Stimulated activated CD4-positive, alpha-beta T cell treated with anti-CD3 and anti-CD28 coated beads, Interleukin-12 subunit alpha, Interleukin-12 subunit beta, amount 100 ng/mL, for 4 hours (primary cell): ENCODE measurements at places on chromosomes 7 and 10.

GRCh38 chr10:23293145-23293724, 51.4 kb downstream of the C10orf67 start:
- DNase-seq, result peak; percentile 15

DNA sequence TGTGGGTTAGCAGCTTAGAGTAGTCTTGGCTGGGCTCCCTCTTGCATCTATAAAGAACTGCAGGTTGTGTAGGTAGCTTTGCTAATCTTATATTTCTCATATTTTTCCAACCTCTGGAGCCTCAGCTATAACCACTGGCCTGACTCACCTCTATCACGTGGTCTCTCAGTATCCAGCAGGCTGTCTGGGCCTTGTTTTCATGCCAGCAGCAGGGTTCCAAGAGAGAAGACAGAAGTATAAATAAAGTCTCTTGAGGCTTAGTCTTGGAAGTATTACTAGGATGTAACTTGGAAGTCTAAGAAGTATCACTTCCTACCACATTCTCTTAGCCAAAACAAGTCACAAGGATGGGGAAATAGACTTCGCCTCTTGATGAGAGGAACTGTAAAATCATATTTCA, 73.3 kb downstream of the WIPF3 start:
- no peak for DNase-seq

GRCh38 chr7:74526780-74527179, 73.1 kb downstream of the GTF2IRD1 start:
- DNase-seq, result no peak

- no peak for DNase-seq
These were observed 4.2 kb upstream of the FOXL3 start for GRCh38 chr7:285731-286130.

DNA sequence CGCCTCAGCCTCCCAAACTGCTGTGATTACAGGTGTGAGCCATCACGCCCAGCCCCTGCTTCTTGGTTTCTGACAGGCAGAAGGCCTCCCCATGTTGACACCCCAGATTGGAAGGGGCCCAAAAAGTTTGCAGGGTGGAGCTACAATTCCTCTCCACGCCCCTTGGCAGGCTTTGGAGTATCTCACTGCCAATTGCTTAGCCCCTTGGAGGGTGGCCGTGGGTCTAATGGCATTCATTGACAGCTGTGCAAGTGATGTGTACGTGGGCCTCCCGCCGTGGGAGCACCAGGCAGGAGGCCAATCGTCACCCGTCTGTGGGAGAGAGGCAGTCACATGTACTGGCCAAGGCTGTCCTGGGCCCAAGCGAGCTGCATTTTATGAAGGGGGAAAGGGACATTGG, 73.7 kb upstream of the PPIF start:
- no peak for DNase-seq

DNA sequence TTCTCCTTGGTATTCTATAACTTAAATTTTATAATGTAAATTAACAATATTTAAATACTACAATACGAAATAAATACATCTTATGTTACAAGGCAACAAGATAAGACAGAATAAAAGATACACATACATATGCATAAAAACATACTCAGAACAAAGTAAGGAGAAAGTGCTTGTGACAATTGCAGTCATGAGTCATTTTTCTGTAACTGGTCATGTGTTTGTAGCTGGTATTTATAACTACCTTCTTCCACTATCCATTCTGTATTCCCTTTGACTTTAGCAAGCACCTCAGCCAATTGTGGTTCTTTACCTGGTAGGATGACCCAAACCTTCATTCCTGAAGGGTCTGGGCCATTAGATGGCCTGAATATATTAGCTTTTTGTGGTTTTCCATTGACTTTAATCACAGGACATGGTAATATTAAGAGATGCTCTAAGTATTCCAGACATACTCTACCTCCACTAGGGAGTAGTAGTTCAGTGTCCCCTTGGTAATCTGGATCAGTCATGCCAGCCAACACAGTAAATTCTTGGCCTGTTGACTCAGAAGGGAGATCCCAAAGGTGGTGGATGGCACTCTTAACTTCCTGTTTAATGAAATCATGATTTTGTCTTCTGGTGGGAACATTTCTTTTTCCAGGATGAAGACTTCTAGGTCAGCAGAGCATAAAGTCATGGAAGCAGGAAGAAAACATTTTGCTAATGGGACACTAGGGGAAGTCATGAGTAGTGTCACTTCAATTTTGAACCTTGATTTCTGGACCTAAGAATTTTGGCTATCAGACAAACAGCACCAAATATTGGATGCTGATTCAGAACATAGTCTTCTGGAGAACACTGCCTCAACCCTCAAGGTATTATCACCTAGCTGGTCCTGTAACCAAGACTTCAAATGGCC, 733.7 kb upstream of the IGFBP3 start:
- DNase-seq, result no peak

GRCh38 chr10:77228559-77228958, 409.0 kb downstream of the KCNMA1 start:
- no peak for DNase-seq

- no peak for DNase-seq
These were observed 43.7 kb upstream of the BPGM start for GRCh38 chr7:134602881-134603451.

- no peak for DNase-seq
These were observed 165.2 kb upstream of the CELF2 start for GRCh38 chr10:10852464-10852863.

- no peak for DNase-seq
These were observed 115.2 kb downstream of the LHPP start for GRCh38 chr10:124576526-124577420.

- DNase-seq, result no peak
These were observed 32.8 kb downstream of the ADRA2A start for GRCh38 chr10:111109501-111110242.

DNA sequence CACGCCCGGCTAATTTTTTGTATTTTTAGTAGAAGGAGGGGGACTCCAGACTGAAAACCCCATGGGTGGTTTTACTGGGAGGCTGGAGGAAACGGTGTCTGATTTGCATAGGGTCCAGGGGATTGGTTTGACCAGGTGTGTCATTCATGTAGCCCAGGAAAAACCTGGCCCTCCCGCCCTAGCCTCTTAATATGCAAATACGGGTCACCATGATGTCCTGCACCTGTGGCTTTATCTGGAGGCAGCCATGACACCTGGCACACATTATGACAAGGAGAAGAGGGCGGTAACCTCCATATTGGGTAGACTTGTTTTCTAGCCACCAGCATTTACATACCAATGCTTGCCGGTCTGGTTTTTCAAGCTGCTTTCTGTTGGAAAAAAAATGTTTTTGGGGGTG, 68.0 kb downstream of the TRIL start:
- DNase-seq, result no peak

DNA sequence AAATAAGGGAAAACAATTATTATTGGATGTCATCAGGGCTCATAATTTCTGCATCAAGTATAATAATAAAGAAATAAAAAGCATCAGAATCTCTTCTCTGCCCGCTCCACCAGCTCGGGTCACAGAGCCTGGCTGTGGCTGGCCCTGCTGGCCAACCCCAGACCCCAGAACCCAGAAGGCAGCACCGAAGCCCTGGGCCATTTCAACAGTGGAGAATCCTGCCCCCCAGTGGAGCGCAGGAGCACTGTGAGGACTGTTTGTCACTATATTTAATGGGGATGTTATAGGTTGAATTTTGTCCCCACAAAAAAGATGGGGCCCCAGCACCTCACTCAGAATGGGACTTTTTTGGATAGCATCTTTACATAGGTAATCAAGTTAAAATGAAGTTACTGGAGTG, 27.3 kb downstream of the DENND11 start:
- no peak for DNase-seq

DNA sequence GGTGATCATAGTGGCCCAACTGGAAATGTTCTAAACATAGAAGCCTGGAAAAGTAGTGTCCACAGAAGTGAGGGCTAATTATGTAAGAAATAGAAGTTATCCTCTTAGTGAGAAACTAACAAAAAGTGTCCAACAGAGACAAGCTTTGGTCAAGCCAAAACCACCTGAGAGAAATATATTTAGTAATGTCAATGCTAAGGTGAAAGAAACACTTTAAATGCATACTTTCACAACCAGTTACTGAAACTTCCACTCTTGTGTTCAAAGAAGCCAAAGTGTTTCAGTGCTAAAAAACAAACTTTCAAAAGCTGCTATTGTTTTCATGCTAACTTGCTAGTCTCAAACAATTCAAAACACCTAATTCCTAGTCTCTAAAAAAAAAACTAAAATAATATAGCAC, 18.1 kb downstream of the RAB11FIP2 start:
- no peak for DNase-seq

DNA sequence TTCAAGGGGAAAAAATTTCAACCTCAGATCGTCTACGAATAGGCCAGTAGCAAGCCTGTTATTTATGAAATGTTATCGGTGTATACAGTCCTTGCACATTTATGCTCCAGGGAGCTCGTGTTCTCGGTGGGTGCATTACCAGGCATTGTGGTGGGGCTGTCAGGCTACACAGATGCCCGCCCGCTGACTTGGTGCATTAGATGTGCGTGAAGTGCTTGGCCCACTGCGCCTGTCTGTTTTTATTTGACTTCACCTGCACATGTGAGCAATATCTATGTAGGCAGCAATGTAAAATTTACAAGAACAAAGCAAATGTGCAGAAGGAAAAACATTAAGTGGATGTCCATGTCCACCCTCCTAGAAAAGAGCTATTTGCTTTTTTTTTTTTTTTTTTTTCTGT, 2.8 kb downstream of the FOXK1 start:
- no peak for DNase-seq

DNA sequence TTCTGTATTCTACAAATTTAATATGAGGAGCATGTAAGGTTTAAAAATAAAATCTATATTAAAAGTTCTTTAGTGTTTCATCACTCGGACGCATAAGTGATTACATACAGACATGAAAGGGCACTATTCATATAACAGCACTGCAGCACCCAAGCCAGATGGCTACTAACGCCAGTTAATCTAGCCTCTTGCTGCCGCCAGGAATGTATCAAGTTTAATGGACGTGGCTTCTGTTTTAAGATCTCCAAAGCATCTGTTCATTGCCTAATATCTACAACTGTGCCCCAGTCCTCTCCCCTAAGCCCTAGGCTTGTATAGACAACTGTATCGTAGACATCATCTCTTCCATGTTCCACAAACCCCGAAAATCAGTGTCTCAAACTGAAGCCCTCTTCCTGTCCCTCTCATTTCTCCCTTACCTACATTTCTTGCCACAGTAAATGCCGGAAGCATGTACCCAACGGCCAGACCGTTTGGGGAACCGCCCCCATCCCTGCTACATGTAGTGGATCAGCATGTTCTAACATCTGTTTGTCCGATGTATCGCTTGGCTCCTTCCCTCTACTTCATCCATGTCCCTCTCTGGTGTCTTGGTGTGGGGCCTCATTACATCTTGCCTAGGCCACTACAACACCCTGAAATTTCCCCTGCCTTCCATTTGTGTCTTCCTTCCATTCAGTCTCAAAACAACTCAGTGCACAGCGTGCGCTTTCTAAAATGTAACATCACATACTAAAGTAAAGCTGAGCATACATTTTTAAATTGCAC, 147.5 kb upstream of the RSU1 start:
- DNase-seq, result no peak

DNA sequence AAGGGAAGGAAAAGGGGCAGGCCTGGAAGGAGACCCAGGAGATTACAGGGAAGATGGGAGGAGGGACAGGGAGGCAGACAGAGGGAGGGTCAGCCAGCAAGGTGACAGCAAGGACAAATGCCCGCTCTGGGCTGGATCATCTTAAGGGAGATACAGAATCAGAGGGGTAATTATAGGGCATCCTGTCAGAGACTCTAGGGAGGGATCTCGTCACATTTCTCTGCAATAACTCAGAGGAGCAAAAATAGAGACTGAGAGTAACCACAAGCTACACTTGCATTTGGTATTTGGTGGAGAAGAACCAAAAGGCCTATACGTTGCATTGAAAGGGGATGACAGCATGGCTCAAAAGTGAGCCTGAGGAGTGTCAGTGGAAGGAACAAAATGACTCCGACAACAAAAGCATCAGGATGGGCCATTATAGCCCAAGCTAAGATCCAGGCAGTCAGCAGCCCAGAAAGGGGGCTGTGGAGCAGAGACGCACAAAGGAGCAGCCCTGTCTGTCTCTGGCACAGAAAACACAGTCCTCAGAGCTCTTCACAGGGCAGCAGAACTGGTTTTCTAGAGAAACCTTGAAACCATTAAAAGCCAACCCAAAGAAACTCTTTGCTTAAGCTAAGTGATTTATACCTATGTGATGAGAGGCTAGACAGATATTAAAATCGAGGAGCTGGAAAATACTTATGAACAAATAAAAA, 430.2 kb upstream of the VSTM2A start:
- no peak for DNase-seq

- no peak for DNase-seq
These were observed 1055.9 kb downstream of the KCNMA1 start for GRCh38 chr10:76581506-76582256.

- DNase-seq, result no peak
These were observed 57.1 kb upstream of the TM9SF3 start for GRCh38 chr10:96643920-96644319.

DNA sequence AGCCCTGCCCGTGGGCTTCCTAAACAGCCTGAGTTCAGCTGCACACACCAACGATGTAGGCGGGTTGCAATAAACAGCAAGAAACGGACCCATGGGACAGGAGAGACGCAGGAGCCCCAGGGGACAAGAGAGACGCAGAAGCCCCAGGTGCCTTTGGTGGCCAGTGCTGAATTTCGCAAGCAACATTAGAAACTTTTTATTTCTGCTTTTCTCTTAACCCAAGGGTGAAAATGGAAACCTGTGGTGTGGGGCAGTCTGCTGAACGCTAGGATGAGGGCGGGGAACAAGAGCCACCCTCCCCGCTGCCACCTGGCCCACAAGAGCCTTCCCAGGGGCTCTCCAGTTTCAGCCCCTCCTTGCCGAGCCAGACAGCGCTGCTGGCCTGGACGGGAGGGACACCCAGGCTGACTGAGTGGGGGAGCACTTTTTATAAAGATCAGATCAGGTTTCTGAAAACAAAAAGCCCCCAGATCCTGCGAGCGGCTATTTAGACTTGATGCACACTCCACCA, 20.0 kb upstream of the GPR146 start:
- no peak for DNase-seq

GRCh38 chr7:93148727-93149126, 542 bp upstream of the SAMD9L start:
- DNase-seq, result no peak
